ENCODE measurements at places on chromosomes 4 and X.

DNA sequence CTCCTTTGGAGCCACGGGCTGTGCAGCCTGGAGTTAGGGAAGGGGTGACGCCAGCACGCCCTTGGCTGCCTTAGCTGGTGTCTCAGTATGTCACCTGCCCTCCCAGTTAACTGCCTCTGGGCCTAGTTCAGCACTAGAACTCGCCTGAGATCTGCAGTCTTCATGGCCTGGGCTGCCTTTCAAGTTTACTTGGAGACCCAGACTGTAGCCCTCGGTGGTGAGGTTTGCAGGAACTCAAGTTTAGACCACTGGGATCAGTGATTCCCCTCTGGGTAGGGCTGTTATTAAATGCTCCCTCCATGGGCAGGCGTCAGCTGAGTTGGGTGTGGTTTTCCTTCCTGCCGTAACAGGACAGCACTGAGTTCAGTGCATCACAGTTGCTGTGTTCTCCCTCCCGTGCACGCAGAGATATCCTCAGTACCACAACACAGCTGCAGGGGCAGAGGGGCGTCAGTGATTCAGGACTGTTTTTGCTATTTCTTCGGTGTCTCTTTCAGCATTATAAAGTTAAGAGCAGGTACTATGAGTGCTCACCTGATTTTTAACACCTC lies 30.5 kb downstream of the PLAC8 start:
- peak; percentile 4 for DNase-seq

GRCh38 chrX:82218361-82218760 lies 1016.5 kb downstream of the SH3BGRL start:
- DNase-seq = no peak

- DNase-seq = no peak
Observed at GRCh38 chr4:168864821-168865541, 145.1 kb downstream of the CBR4 start.

GRCh38 chr4:26235500-26235899 lies 85.3 kb upstream of the RBPJ start:
- DNase-seq = no peak

DNA sequence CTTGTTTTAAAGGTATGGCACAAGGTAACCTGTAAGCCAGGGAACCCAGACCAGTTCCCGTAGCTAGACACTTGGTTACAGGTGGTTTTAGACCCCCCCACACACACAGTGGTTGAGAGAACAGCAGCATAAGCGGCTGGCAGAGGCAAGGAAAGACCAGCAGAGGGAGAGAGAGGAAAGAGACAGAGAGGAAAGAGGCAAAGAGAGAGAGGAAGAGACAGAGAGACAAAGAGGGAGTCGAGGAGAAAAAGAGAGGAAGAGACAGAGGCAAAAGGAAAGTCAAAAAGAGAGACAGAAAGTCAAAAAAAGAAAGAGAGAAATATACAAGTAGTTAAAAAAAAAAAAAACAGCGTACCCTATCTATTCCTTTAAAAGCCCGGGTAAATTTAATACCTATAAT lies 19.5 kb upstream of the PCSK1N start:
- no peak for DNase-seq

DNA sequence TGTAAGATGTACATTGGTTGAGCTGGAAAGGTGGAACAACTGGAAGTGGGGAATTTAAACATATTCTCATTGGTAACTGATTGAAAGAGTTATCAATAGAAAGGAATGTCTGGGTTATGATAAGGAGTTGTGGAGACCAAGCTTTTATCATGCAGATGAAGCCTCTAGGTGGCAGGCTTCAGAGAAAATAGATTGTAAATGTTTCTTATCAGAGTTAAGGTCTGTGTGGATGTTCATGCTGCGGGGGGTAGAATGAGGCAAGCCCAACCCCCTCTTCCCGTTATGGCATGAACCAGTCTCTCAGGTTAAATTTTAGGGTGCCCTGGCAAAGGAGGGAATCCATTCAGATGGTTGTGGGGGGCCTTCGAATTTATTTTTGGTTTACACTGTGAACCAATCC lies 16.0 kb downstream of the ARSD start:
- no peak for DNase-seq

DNA sequence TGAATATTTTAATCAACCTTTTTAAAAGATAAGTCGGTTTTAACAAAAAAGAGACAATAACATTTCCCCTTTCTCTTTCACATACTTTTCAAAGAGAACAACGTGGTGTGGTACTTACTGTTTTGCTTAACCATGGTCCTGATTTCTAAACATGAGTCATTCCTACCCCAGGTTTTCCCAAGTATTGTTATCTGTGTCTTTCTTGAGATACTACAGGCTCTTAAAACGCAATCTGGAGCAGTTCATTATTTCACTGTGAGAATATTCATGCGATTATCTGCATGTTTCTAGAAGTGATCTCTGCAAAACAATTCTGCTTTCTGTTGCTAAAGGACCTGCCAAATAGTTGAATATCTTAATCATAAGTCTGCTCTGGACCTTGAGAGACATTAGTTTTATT lies 127.3 kb downstream of the TENM3 start:
- DNase-seq = no peak

GRCh38 chr4:122309988-122310626 lies 68.7 kb upstream of the ADAD1 start:
- DNase-seq = no peak

DNA sequence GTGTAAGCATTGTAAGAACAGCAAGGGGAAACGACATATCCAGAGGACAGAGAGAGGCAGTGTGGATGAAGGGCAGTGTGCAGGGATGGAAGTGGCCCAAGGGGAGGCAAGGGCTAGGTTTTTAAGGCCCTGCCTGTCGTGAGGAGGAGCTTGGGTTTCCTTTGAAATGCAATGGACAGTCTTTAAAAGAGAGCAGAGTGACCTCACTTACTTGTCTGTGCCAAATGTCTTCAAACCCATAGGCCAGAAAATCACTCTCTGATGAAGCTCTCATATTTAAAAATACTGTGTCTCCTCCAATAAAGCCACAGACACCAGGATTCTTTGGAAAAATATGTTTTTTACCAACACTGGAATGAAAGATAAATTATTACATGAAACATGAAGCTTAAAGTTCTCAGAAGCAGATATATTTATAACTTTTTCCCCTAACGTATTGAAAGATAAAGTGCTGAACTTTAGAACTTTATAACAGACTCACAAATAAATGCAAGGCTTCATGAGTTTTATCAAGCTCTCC lies 19.2 kb upstream of the ATXN3L start:
- DNase-seq = no peak

GRCh38 chrX:136228839-136229207 lies 22.4 kb downstream of the MAP7D3 start:
- no peak for DNase-seq
